ENCODE measurements at places on chromosomes 16 and 17. TPM values are rescaled to one million over a fixed set of nuclear protein-coding genes. Genes with fewer than 3 reads are reported as not detected.

Gene MYH8
- not detected for polyA plus RNA-seq

Gene TMC6
- 88.4 TPM for polyA plus RNA-seq

Gene TLCD3B
- not detected for polyA plus RNA-seq

Gene TBC1D3
- not detected for polyA plus RNA-seq

Gene WNT9B
- polyA plus RNA-seq = 0.33 TPM

Gene NPIPA2
- 3.0 TPM for polyA plus RNA-seq

Gene ATP2A3
- polyA plus RNA-seq = 31.9 TPM

Gene HOXB13
- not detected for polyA plus RNA-seq

Gene CALB2
- polyA plus RNA-seq = 11.7 TPM

Gene WFIKKN2
- polyA plus RNA-seq = 0.20 TPM

Gene PLA2G10
- 5.8 TPM for polyA plus RNA-seq

Gene CARD14
- 0.93 TPM for polyA plus RNA-seq

Gene KRTAP17-1
- polyA plus RNA-seq = not detected

Gene TBC1D3I
- 0.73 TPM for polyA plus RNA-seq

Gene SOX15
- polyA plus RNA-seq = 0.68 TPM

Gene ABAT
- polyA plus RNA-seq = 4.4 TPM

Gene SLFN12
- 2.9 TPM for polyA plus RNA-seq

Gene MYL4
- polyA plus RNA-seq = 0.51 TPM

Gene SOX8
- 0.33 TPM for polyA plus RNA-seq

Gene BICDL2
- polyA plus RNA-seq = 12.7 TPM

Gene GFAP
- 0.35 TPM for polyA plus RNA-seq

Gene TNFRSF13B
- 0.08 TPM for polyA plus RNA-seq

Gene CYB5D1
- 10.1 TPM for polyA plus RNA-seq

Gene CTRB2
- polyA plus RNA-seq = 0.65 TPM

Gene CCL13
- polyA plus RNA-seq = 3.7 TPM

Gene APOH
- polyA plus RNA-seq = 15.4 TPM

Gene PRAC1
- polyA plus RNA-seq = not detected

Gene ATAD5
- polyA plus RNA-seq = 0.44 TPM

Gene ZNF688
- 10.5 TPM for polyA plus RNA-seq

Gene C16orf46
- polyA plus RNA-seq = 1.9 TPM

Gene DECR2
- 13.3 TPM for polyA plus RNA-seq

Data from lung (tissue), 17 donors.